ENCODE measurements at places on chromosomes 7 and 10.

DNA sequence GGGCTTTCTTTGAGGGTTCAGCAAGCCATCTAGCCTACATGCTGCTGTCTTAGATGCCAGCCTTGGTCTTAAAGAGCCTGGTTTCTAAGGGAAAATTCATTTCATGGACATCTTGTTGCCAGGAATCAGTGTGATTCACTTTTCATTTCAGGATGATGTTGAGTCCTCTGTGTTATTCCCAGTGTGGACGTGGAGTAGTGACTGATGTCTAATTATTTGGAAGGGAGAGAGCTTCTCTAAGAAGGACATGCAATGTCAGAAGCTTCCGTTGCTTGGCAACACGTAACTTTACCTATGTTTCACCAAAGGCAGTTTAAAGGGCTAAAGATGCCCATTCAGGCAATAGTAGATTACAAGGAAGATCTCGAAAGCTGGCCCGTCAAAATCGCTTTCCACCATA lies 89.0 kb downstream of the PTPRE start:
- no peak for DNase-seq

DNA sequence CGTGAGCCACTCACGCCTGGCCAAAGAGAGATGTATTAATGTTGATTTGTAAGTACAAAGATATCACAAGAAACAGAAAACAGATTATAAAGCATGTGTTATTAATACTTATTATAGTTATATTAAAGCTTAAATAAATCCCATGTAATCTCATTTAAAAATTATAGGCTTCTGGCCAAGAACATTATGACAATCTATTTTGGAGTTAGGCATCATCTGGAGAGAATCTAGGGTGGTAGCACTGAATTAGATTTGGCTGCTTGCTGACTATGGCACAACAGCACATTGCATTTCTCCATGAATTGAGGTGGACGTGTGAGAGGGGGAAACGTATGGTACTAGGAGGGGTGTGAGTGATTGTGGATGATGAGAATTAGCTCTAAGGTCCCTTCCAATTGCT lies 16.8 kb upstream of the SLC16A12 start:
- DNase-seq: no peak

DNA sequence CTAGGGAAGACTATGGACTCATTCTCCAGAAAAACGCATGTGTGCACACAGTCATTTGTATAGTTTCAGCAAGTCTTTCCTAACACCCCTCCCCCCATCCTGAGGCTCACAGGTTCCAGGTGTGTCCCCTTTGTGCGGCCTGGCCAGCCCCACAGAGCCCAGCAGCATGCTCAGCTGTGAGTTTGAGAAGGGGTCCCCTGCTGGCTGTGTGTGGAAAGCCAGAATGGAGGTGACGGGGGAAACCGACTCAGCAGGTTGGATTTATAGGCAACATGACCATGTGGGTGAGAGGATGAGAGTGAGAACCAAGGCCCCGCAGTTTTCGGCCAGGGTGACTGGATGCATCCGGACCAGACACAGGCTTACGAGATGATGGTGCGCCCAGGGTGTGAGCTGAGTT lies 9.9 kb downstream of the PTPRE start:
- DNase-seq: no peak

DNA sequence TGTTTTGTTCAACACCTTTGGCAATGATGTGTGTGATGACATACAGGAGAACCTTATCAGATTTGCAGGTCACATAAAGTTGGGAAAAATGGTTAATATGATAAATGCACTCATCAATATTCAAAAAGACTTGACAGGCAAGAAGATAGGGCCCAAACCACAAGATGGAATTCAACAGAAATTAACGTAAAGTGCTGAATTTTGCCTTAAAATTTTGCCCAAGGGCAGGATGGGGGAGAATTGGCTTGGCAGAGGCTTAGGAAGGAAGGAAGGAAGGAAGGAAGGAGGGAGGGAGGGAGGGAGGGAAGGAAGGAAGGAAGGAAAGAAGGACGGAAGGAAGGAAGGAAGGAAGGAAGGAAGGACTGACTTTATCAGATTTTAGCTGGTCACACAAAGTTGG lies 35.3 kb downstream of the CARD11 start:
- DNase-seq: no peak

GRCh38 chr10:107264742-107265141 lies 100.2 kb upstream of the SORCS1 start:
- no peak for DNase-seq

DNA sequence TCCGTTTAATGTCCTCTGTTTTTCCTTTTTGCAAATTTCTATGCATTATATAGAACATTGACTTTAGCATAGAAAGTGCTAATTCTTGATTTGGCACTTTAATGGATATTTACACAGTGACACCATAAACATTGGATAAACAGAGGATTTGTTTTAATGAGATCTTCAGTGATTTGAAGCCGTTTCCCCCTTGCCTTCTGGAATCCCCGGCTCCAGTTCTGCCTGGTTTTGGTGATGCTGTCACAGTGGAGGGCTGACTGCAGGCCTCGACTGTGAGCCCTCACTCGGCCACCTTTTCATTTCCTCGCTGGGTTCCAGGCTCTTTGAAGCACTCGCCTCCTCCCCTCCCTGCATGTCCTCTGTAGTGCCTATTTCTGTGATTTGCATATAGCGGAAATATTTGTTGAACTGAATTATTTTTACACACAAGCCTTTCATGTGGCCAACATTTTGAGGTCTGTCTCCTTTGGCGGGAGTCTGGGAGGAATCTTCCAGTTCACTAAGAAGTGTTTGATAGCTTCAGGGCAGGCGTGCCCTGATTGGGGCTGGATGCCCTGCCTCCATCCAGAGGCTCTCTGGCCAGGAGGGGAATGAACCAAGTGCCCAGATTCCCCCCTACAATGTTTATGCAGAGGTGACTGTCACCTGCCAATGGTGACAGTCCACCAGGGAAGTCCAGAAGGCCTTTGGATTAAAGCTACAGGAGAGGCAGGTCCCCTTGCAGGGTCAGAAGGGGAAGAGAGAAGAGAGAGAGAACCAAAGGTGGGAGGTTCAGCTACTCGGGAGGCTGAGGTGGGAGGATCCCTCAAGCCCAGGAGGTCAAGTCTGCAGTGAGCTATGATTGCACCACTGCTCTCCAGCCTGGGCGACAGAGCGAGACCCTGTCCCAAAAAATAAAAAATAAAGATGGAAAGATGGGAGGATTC lies 67.5 kb downstream of the CUX1 start:
- peak; percentile 35 for DNase-seq

DNA sequence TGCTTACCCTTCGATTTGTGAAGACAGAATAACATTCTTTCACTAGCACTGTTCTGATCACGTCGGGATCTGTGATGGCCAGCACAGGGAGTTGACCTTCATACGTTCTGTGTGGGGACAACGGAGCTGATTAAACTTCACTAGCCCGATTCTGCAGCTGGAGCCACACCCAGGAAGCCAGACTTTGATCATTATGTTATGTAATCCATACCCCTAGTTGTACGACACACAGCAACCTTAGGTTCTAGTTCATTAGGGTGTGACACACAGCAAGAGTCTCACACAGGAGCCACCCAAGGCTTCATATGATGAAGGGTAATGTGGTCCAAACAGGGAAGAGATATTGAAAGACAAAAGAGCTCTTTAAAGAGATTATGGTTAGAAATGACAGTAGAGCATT lies 7.2 kb downstream of the CYP3A5 start:
- DNase-seq: no peak

- no peak for DNase-seq
These were observed 86.8 kb upstream of the CHST15 start for GRCh38 chr10:124180044-124180745.

Measured in activated naive CD8-positive, alpha-beta T cell treated with anti-CD3 and anti-CD28 coated beads for 36 hours (primary cell).